HTR-8/SVneo (cell line): ENCODE measurements at places on chromosomes 3 and 15.

GRCh38 chr3:452221-452620 lies 255.7 kb downstream of the CHL1 start:
- no peak for DNase-seq

- DNase-seq: no peak
Measured at GRCh38 chr3:66839508-66839907, 158.6 kb upstream of the KBTBD8 start.

GRCh38 chr15:65610871-65611718 lies at the start of gene INTS14:
TSS of gene INTS14 (minus strand) at chr15:65611131. CDS start at chr15:65607380, 3,751 bp downstream.
- peak; percentile 96 for DNase-seq

- DNase-seq: no peak
Measured at GRCh38 chr3:99911433-99911832, 93.8 kb downstream of the CMSS1 start.

- no peak for DNase-seq
Measured at GRCh38 chr15:90840954-90841353, 27.4 kb upstream of the FURIN start.

DNA sequence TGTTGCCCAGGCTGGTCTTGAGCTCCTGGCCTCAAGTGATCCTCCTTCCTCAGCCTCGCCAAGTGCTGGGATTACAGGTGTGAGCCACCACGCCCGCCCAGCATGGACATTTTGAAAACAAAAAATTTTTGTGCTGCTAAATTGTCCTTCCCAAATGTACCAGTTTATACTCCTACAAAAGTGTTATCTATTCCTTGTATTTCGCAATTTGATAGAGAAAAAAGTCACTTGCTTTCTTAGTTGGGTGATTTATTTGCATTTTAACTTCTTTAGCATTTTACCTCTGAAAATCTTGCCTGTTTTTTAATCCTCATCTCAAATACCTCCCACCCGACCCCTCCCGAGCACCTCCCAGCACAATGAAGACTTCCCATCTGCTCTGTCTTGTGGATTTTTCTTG lies 46.8 kb downstream of the PDE8A start:
- DNase-seq: no peak

GRCh38 chr3:37863949-37864822 lies 2.5 kb downstream of the CTDSPL start:
- no peak for DNase-seq

- no peak for DNase-seq
Measured at GRCh38 chr3:82807781-82808180, 1046.3 kb upstream of the GBE1 start.

- no peak for DNase-seq
Measured at GRCh38 chr3:100163787-100164186, 49.5 kb upstream of the FILIP1L start.

GRCh38 chr15:50907601-50908208 lies 778 bp upstream of the AP4E1 start:
- no peak for DNase-seq

- DNase-seq: no peak
Measured at GRCh38 chr15:72797338-72797689, 13.8 kb upstream of the ADPGK start.

DNA sequence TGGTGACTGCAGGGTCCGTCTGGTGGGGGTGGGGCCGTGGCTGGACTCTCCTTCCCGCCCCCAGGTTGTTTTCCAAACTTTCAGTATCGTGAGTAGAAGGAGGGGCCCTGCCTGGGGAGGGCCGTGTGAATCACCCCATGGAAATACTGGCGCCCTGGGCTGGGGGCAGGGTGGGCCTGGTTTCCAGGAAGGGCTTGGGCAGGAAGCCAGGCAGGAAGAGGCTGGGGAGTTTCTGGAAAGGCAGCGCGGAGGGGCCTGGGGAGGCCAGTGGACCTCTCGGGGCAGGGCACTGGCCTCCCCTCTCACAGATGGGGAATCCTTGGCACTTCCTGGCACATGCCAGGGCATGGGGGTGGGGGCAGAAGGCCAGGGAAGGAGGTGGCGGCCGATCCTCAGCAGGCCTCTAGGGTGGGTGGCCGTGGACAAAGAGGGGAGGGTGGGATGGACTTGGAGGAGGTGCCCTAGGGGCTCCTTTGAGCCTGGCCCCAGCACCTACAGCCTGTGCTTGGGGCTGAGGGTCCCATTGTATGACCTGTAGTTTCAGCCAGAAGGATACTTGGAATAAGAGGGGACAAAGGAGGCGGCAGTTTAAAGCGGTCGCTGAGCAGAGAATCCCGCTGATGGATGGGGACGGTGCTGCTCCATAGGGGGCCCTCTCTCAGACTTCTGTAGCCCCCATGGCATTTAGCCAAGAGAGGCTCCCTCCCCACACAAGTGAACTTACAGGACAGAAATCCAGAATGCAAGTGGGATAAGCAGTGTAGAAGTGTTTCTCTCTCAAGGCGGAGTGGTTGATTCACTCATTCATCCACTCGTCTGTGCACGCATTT lies 56.5 kb upstream of the GATA2 start:
- peak; percentile 87 for DNase-seq

DNA sequence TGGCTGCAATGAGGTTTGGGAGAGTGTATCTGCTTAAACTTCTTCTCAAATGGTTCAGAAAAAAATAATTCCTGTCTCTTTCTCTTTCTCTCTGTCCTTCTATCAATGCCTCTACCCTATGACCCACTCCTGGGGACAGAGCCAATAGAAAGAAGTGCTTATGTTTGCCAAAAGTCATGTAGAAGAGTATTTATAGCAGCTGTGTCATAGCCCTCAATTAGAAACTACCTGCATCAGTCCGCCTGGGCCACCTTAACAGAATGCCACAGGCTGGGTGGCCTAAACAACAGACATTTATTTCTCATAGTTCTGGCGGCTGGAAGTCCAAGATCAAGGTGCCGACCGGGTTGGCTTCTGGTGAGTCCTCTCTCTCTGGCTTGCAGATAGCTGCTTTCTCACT lies 92.5 kb downstream of the HMG20A start:
- no peak for DNase-seq

DNA sequence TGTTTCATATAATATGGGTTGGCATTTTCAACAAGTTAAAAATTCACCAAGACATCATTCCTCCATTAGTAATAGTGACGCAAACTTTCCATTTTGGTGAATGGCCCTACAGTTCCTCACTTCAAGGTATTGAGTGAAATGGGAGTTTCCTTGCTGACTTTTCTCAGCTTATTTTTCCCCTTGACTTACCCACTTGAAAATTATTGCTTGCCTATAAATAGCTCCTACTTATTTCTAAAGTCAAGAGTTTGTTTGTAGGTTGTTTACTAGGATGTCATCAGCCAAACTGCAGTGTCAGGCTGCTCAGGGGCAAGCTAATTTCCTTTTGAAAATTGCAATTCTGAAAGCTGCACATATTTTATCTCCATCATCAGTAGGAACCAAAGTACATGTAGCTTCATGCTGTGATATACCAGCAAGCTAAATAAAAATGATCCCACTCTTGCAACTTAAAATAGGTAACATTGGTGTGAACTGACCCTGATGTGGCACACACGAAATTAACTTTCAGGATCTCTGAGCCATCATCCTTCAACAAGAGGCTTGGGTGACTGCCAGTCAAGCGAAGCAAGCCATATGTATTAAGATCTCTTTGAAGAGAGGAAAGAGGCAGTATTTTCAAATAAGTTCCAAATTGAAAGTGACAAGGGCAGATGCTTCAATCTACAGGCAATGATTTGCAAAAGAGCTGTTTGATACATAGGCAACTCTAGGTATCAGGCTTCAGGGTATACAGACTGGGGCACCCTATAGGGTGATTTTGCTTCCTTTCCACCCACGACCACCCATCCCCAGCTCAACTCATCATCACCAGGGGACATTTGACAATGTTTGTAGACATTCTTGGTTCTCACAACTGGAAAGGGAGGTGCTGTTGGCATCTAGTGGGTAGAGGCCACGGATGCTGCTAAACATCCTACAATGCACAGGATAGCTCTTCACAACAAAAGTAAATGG lies 66.8 kb upstream of the RASGRP1 start:
- no peak for DNase-seq

DNA sequence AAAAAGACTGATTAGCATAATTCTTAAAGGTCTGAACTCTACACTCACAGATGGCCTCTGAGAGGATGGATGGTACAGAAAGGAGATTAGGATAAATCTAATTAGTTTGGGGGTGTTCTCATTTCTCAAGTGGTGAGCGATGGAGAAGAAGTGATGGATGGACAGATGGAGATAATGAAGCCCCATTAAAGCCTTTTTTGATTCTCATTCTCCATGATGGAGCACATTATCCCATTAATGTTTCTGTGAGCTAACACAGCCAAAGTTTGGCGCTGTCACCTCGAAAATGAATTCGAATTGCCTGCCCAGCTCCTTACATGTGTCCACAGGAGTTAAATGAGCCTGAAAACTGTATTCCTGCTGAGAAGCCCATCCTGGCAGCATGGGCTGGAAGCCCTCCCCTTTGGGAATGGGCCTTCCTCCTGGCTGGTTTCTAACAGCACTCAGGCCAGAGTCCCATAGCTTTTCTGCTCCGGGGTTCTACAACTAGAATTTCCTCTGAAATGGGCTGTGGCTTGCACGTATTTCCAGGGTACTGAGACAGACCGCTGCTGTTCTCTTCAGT lies 726.0 kb upstream of the CFAP20DC start:
- no peak for DNase-seq

DNA sequence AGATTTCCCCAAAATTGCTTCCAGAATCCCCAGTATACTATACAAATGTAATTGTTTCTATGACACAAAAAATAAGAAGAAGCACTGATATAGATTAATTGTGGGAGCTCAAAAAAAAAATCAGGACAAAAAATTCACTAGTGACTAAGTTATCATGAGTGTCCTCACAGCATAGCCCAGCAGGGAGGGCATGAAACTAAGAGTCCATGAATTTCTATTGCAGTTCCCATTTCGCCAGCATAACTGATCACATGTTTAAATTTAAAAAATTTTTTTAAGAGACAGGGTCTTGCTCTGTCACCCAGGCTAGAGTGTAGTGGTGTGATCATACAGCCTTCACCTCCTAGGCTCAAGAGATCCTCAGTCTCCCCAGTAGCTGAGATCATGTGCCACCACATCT lies 10.6 kb downstream of the NCEH1 start:
- no peak for DNase-seq

GRCh38 chr3:151123827-151124226 lies 38.4 kb downstream of the MED12L start:
- no peak for DNase-seq

- no peak for DNase-seq
Measured at GRCh38 chr3:179473565-179473964, 22.3 kb upstream of the GNB4 start.

GRCh38 chr15:68672781-68673205 lies 94.0 kb downstream of the CORO2B start:
- DNase-seq: peak; percentile 48

DNA sequence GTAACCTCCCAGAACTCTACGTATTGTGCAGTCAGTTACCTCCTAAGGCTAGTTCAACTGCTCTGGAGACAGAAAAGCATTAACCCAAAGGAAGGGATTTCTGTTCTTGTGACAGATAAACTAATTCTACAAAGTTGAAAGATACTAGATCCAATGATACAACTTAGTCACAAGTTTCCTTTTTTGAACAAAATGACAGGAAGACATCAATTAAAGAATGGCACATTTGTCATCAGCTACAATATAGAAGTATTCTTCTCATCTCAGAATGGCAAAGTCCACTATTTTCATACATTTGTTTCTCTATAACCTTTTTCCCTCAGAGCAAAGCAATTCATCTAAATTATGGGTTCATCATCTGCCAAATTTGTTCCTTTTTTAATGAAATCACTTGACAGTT lies 43.7 kb downstream of the ISL2 start:
- DNase-seq: no peak

GRCh38 chr3:188125076-188125475 lies 28.9 kb upstream of the LPP start:
- no peak for DNase-seq

DNA sequence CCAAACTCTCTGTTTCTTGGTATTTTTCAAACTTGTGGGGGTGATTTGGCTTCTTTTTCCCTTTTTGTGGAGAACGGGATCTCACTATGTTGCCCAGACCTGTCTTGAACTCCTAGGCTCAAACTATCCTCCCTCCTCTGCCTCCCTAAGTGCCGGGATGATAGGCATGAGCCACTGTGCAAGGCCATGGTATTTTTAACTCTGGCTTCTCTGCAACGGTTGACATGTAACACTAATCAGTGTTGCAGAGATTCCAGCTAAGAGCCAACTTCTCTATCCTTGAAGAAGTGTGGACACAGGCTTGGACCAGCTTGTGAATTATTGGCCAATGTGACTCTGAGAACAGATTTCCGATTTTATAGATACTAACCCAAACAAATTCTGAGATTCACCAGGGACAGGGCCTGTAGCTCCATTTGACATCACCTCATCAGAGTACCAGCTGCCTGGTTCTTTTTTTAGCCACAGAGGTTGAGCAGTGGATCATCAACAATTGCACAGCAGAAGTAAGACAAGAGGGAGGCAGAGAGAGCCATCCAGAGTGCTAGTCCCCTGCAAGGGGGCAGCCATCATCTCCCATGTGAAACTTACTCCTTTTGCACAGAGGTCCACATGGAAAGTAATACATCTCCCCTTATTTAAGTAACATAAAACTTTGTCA lies 98.1 kb upstream of the SYNPR start:
- DNase-seq: no peak

DNA sequence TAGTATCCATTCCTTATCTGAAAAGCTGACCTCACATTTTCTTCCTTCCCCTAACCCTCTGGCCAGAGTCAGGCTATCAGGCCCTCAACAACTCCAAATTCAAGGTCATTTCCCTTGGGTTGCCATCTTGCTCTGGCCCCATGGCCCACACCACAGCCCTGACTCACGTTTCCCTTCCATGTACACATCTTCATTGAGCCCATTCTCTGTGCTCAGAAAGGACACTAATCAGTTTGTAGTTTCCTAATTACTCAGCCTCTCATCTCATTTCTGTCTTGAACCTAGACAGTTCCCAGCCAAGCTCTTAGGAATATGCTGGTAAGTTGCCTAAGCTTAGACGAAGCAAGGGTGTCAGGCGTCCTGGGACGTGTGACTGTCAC lies 14.9 kb downstream of the TGM5 start:
- DNase-seq: no peak

DNA sequence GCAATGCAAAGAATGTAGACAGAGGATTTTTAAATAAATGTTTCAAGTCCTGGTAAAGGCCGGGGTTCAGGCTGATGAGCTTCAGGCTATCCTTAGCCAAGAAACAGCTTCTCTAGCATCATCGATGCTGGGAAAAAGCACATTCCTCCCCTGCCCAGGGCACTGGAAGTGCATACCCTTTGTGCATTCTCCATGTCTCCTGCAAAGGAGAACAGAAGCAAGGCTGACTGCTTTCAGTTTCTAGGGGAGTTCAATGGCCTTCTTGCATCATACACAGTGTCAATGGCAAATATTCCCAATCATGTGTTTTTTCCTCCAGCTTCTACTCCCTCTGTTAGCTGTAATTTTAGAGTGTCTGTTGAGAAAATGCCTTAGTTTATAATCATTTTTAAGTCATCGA lies 59.9 kb downstream of the GPR176 start:
- no peak for DNase-seq
